Camera-type eye (tissue), 1 donor: ENCODE measurements at places on chromosomes 5 and 9. TPM values are rescaled to one million over a fixed set of nuclear protein-coding genes. Genes with fewer than 3 reads are reported as not detected.

The CMYA5 gene
- total RNA-seq, result 39.5 TPM

The CCL19 gene
- not detected for total RNA-seq

The JMY gene
- 67.3 TPM for total RNA-seq

The OR1J1 gene
- total RNA-seq, result not detected

The PCDHGA12 gene
- total RNA-seq, result 12.6 TPM

The APC gene
- total RNA-seq, result 209 TPM

The DEPDC1B gene
- 12.0 TPM for total RNA-seq
